Tibial artery (tissue), 4 donors: ENCODE measurements at places on chromosomes 6 and 20.

- no peak for DNase-seq
Observed at GRCh38 chr20:51712501-51713212, 55.5 kb downstream of the ATP9A start.

- DNase-seq: no peak
Observed at GRCh38 chr20:22904386-22904785, 130.7 kb upstream of the SSTR4 start.

DNA sequence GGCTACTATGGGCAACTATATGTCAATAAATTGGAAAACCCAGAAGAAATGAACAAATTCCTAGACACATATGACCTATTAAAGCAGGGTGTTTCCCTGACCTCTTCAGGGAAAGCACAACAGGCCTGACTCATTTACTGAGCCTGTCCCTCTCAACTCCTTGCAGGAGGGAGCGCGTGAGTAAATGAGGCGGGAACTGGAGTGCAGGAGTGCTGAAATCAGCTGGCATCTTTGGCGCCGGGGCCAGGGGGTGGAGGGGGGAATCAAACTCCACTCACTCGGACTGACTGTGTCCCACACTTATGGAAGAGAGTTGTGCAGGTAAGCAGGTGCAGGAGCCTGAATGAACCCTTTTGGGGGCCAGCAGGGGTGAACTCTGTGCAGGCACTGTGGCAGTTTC is 671.2 kb upstream of the PTCHD4 start:
- DNase-seq: no peak

GRCh38 chr20:17602493-17602892 is 32.6 kb downstream of the DSTN start:
- DNase-seq: no peak

GRCh38 chr6:169250660-169251059 is 3.0 kb downstream of the THBS2 start:
- DNase-seq: peak; percentile 85

GRCh38 chr20:24378661-24379483 is 90.6 kb upstream of the SYNDIG1 start:
- DNase-seq: no peak

GRCh38 chr6:135087803-135088202 is 33.2 kb upstream of the HBS1L start:
- no peak for DNase-seq

DNA sequence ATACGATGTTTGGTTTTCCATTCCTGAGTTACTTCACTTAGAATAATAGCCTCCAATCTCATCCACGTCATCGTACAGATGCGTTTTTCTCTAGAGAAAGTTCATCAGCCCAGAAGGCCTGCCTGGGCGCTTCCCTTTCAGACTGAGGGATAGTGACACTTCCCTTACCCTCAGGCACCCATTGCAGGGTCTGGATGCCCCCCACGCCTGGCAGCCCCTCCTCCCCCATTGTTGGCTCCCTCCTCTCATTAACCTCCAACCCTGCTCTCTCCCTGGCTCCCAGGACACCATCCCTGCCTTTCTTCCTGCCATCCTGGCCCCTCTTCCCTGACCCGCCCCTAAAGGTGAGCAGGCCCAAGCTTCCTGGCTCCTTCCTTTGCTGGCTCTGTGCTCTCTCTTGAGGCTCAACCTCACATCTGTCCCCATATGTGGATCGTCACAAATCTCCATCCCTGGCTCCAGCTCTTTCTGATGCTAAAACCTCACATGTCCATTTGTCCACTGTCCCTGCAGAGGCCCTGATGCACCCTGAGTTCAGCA is 145.2 kb downstream of the SYCP2 start:
- DNase-seq: no peak

GRCh38 chr20:36181934-36182603 is 27.5 kb downstream of the EPB41L1 start:
- no peak for DNase-seq

- no peak for DNase-seq
Observed at GRCh38 chr20:14953736-14954135, 616.3 kb upstream of the FLRT3 start.

DNA sequence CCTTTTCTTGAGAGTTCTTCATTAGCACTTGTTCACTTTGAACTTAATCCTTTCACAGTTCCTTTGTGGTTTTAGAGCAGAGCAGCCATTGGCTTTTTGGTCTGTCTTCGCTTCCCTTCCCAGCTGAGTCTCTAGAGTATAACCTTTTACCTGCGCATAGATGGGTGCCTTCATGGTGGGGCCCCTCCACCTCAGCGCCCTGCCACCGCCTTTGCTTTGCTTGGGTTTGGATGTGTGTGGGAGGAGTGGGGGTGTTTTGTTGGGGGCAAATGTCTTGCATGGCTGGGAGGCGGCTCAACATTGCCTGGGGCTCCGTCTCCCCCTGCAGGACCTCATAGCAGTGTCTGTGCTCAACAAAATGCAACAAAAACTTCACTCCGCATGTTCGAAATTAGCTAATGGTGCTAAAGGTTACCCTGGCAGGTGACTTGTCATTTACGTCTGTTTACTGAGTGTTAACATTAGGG is 11.9 kb downstream of the PYGB start:
- DNase-seq: no peak

DNA sequence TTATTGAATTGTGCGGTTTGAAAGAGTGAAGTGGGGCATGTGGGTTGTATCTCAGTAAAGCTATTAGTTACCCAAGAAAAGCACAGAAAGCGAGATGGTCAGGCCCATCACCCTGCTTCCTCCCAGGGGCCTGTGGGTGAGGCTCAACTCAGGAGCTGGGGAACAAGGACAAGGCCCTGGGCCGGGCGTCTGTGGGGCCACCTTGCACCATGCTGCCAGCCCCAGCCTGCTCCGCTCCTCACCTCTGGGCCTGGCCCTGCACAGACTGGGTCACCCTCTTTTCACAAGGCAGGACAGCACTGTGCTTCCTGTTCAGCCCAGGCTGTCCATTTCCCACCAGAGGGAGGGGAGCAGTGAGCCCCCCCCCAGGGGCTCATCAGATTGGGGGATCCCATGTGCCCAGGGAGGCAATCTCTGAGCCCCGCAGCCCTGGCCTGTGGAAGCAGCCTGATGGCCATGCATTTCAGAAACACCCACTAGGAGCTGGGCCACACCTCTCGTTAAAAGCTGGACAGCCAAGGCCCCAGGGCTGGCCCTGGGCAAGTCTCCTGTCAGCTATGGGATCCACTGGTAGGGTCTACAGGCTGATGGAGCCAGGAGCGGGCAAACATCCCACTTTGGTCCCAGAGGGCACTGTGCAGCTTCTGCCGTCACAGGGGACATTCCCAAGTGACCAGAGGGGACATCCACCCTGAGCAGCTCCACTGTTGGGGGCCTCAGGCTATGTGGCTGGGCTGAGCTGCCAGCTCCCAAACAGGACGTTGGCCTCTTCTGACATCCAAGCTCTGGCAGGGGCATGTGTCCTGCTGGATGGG is 55.9 kb downstream of the YTHDF1 start:
- DNase-seq: no peak

DNA sequence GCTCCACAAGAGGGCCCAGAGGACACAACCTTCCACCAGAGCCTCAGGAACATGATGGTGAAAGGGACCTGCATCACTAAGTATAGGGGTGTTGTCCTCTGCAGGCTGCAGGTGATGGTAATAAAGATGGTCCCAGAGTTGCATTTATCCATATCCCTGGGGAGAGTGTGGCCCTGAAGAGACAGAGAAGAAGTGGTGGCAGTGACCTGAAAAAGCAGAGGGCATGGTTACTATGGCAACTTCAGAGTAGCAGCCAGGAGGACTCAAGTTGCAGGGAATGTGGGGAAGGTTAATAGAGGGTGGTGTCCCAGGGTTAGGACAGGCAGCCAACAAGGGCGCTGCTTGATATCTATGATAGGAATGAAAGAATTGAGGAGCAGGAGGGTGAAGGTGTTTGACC is 57.1 kb downstream of the HLA-A start:
- no peak for DNase-seq

DNA sequence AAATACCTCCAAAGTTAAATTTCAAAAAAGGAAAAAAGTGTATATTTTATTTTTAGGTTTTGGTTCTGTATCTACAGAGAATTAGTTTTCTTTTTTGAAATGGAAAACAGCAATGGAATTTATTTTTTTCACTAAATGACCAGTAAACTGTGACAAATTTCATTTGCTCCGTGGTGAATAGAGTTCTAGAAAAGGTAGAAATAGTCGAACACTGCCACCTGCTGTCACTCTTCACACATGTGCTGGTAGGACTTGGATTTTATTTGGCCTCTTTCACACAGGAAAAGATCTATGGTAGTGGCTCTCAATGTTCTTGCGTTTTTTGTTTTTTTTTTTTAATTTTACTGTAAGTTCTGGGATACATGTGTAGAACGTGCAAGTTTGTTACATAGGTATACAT is 312.5 kb downstream of the EYA4 start:
- DNase-seq: no peak

DNA sequence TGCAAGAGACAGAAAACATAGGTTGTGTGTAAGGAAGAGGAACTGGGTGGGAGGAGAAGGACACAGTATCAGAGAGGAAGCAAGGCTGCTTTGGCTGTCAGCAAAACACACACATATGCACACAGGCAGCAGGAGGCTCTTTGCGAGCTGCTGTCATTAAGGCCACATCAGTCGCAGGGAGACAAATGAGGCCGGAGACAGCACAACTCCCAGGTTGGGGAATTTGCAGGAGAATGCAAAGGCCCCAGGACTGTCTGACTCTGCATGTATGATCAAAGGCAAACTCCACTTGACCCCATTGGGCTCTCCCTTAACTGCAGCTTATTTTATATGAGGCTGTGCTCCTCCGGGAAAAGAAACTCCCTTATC is 35.3 kb downstream of the METTL24 start:
- DNase-seq: no peak

DNA sequence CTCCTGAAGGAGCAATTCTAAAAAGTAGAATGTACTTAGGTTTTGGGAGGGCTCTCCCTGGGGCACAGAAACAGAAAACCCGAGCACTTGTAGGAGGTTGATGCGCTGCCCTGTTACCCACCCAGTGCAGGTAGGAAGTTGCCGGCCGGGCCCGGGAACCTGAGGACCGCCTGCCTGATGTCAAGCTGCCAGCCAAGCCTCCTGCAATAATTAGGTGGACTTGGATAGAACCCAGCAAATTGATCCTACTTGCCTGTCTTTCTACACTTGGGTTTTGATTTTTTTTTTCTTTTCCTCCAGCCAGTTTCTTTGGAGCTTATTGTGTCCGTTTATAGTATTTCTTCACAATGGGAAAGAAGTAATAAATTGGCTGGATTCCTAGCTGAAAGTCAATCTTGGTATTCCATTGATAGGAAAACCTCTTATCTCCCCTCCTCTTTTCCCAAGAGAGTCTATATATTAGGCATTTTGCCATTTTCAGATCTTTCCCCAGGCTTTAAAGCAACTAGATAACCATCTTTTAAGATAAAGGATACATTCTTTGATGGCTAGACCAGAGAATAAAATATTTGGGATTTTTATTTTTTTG is 78.3 kb upstream of the FYN start:
- no peak for DNase-seq

DNA sequence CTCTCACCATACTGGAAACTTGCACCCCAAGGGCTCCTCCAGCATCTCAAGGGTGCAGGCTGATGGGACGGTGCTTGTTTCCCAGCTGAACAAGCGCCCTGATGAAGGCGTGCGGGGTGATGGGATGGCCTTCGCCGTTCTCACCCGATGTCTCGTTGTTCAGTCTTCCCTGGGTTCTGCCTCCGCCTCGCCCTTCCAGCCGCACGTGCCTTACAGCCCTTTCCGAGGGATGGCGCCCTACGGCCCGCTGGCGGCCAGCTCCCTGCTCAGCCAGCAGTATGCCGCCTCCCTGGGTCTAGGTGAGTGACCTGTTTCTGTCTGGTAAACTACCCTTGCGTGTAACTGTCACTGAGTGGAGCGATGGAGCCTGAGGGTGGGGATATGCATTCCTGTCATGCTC is 3.9 kb downstream of the LSM14B start:
- no peak for DNase-seq

DNA sequence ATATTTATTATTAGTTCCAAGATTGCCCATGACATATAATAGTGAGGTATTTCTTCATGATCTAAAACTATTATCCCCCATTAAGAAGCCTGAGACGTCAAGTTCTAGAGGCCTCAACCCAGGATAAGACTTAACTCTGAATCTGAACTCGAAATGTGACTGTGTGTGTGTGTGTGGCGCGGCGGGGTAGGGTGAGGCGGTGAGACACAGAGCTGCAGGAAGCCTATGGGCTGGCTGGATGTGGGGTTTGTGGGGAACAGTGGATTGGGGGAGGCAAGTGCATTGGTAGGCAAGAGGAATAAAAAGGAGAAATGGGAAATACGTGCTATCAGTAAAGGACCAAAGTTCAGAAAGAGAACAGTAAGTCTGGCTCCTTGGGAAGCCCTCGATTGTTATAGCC is 66.5 kb upstream of the RNF146 start:
- no peak for DNase-seq

- no peak for DNase-seq
Observed at GRCh38 chr6:797479-798077, 104.6 kb upstream of the EXOC2 start.

DNA sequence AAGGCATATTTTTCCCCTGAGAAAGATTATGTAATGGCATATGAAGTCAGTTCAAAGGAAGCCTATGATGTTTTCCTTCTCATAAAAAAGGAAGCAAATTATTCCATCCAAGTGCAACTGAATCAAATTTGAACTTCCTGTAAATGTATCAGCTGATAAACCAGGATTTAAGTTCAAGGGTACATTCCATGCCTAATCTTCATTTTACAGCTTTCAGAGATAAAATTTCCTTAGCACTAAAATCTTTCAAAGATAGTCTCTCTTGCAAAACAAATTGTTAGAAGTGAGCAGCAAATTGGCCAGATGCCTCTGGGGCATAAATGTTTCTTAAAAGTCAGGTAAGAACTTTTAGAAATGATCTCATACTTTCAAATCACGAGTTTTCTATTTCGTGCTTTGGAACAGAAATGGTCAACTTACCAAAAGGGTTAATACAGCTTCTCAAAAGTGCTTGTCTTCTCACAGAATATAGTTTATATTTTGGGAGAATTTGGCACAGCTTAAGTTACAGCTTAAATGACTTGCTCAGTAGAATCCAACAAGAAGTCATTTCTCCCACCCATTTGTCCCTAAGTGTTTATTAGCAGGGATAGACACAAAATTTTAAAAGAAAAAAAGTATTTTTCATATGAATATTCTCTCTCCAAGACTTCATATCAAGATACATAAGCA is 2.7 kb upstream of the TCF21 start:
- DNase-seq: no peak
